ENCODE measurements at places on chromosomes 4 and X. TPM values are rescaled to one million over a fixed set of nuclear protein-coding genes. Genes with fewer than 3 reads are reported as not detected.

DNA sequence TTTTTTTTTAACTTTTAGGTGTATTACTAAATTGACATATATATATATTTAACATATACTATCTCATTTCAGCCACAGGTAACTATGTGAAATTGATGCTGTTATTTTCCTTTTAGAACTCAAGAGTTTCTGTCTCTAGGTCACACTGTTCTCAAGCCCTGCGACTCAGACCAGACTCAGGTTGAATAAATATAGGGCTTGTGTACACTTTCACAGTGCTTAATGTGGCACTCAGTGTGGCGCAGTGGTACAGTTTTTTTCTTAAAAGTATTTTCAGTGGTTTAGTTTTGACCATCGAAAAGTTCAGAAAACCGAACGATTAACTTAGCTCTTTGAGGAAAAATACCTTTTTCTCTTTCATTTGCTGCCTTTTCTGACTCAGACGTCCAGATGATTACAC, 24.7 kb downstream of the PACRGL start:
- peaks cover 30% of the 10 kb centered on the region for H3K36me3 ChIP-seq
- no peak overlapping the region for H3K4me3 ChIP-seq
- H3K27me3 ChIP-seq = no peaks in the 10 kb centered on the region
- no peak overlapping the region for H3K27ac ChIP-seq
- H3K4me1 ChIP-seq = no peaks in the 10 kb centered on the region
- DNase-seq = no peak

DNA sequence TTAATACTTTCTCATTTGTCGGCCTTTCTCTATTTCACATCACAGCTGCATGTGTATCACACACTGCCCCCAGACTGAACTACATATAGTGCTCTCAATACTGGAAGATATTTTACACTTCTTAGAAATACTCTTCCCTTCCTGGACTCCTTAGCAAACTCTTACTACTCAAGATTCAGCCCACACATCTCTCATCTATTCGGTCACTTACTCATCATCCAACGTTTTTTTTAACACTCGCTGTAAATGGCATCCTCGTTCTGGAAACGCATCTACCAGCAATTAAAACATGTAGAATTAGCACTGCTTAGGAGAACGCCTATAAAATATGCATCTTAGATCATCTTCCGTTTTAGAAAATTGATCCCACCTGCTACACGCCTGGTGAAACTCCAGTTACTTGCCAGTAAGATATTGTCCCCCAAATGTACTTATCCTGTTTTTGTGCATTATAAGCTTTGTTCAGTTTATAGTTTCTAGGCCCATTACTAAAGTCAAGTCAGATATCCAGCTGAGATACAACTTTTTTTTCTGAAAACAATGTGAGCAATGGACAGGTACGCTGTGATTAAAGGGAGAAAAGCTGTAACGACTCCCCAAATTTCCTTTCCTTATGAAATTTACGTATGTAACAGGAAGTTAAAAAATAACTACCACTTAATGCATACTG, 1.0 kb downstream of the LRP2BP start:
- peaks cover 2% of the 10 kb centered on the region for H3K36me3 ChIP-seq
- DNase-seq = peak; percentile 11
- peaks cover 35% of the 10 kb centered on the region for H3K4me1 ChIP-seq
- peak overlapping the region; percentile 88 for H3K4me3 ChIP-seq
- peak overlapping the region; percentile 99 for H3K27ac ChIP-seq

DNA sequence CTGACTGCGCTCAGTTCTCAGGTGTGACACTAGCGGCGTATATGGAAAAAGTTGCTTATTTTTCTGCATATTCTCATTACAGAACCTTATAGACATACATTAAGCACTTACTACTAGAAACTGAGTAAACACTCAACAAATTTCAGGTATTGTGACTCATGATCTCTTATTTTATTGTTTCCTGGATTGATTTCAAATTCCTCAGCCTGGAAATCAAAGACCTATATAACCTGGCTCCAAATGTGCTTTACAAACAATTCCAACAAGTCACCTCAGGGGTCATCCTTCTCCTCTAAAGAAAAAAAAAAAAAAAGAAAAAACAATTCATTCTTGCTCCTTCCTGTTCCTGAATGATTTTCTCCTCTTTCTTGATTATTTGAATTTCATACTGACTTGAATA, 152.3 kb downstream of the ADAM29 start:
- no peak overlapping the region for H3K4me3 ChIP-seq
- no peaks in the 10 kb centered on the region for H3K4me1 ChIP-seq
- H3K27me3 ChIP-seq = no peaks in the 10 kb centered on the region
- H3K36me3 ChIP-seq = no peaks in the 10 kb centered on the region
- no peak overlapping the region for H3K27ac ChIP-seq

DNA sequence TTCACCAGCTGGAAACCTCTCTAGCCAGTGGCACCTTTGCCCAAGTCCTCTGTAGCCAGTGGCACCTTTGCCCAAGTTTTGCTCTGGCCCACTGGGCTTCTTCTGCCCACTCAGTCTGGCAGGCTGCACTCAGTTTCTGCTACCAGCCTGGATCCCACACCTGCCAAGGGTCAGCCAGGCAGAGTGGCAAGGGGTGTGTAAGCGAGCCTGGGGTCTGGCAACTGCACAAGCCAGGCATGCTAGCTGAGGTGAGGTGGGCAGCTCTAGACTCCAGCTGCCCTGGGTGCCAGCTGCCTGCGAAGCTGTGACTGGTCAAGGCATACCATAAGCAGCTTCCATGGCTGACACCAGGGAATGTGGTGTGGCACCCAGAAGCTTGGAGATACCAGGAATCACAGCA, 233.1 kb upstream of the DKK2 start:
- H3K4me3 ChIP-seq = no peak overlapping the region
- no peaks in the 10 kb centered on the region for H3K36me3 ChIP-seq
- H3K4me1 ChIP-seq = no peaks in the 10 kb centered on the region

GRCh38 chr4:173910891-173911290, 372.6 kb downstream of the FBXO8 start:
- no peaks in the 10 kb centered on the region for H3K36me3 ChIP-seq
- H3K4me3 ChIP-seq = no peak overlapping the region
- no peaks in the 10 kb centered on the region for H3K27me3 ChIP-seq
- H3K27ac ChIP-seq = no peak overlapping the region
- no peak for DNase-seq
- H3K4me1 ChIP-seq = no peaks in the 10 kb centered on the region

DNA sequence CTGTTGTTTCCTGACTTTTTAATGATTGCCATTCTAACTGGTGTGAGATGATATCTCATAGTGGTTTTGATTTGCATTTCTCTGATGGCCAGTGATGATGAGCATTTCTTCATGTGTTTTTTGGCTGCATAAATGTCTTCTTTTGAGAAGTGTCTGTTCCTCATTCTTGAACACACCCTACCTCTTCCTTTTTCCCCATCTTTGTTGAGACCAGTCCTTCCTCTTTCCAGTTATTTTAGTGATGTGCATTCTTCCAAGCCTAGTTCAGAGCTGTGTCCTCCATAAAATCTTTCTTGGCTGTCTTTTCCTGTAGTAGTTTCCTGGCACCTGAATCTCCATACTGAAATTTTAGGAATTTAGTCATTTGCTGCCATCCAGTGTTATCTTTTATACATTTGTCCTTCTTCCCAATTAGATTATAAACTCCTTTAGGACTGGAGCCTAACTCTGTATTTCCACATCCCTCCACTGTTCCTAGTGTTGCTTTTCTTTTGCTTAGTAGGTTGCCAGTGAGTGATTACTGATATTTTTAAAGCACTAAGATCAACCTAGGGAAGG, 11.4 kb downstream of the FHIP1A start:
- no peaks in the 10 kb centered on the region for H3K36me3 ChIP-seq
- no peak for DNase-seq
- H3K27ac ChIP-seq = no peak overlapping the region
- H3K27me3 ChIP-seq = peaks cover 17% of the 10 kb centered on the region
- H3K4me1 ChIP-seq = no peaks in the 10 kb centered on the region
- H3K4me3 ChIP-seq = no peak overlapping the region

- no peaks in the 10 kb centered on the region for H3K36me3 ChIP-seq
- H3K27me3 ChIP-seq = no peaks in the 10 kb centered on the region
Measured at GRCh38 chr4:40572692-40573310, 56.9 kb downstream of the RBM47 start.

DNA sequence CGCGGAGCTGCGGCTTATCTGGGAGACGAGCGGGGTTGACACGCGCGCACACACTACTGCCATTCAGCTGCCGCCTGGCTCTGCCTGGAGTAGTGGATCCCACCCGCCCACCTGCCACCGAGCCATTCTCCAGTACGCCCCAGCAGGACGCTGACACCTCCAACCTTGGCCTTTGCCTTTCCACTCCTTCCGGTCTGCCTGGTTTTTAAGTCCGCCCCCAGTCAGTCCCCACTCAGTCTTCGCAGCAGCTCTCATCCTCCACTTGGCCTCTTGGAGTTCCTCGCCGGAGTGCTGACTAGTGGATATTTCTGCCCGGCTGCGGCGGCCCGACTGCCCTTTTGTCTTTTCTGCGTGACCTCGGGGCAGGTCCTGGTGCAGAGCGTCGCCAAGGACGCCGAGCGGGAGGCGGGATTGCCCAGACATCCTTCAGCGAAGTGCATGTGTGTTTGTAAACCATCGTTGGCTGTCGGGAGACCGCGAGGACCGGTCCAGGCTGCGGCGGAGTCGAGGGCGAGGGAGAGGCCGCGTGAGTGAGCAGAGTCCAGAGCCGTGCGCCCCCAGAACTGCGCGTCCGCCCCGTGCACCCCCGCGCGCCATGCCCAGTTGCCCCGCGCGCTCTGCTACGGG, 1.1 kb downstream of the SLIT2 start:
- no peak overlapping the region for H3K27ac ChIP-seq
- peaks cover 8% of the 10 kb centered on the region for H3K36me3 ChIP-seq
- DNase-seq = no peak

GRCh38 chrX:45472968-45473367, 272.3 kb upstream of the DIPK2B start:
- DNase-seq = no peak
- no peaks in the 10 kb centered on the region for H3K4me1 ChIP-seq
- no peak overlapping the region for H3K4me3 ChIP-seq
- H3K36me3 ChIP-seq = peaks cover 1% of the 10 kb centered on the region
- peaks cover 41% of the 10 kb centered on the region for H3K27me3 ChIP-seq

- peaks cover 28% of the 10 kb centered on the region for H3K4me1 ChIP-seq
- no peak for DNase-seq
- H3K4me3 ChIP-seq = no peak overlapping the region
- H3K27ac ChIP-seq = no peak overlapping the region
- H3K27me3 ChIP-seq = peaks cover 24% of the 10 kb centered on the region
Measured at GRCh38 chrX:120755066-120755846, 120.4 kb downstream of the CT47B1 start.

GRCh38 chr4:161160718-161161117, 1003.1 kb downstream of the FSTL5 start:
- H3K4me3 ChIP-seq = no peak overlapping the region
- DNase-seq = no peak
- H3K4me1 ChIP-seq = no peaks in the 10 kb centered on the region
- no peaks in the 10 kb centered on the region for H3K27me3 ChIP-seq
- H3K27ac ChIP-seq = no peak overlapping the region
- H3K36me3 ChIP-seq = no peaks in the 10 kb centered on the region

- no peaks in the 10 kb centered on the region for H3K36me3 ChIP-seq
- no peak for DNase-seq
- H3K4me1 ChIP-seq = peaks cover 21% of the 10 kb centered on the region
Measured at GRCh38 chrX:71671938-71672337, 4.6 kb downstream of the LOC101059915 start.

- DNase-seq = no peak
- no peak overlapping the region for H3K27ac ChIP-seq
- no peak overlapping the region for H3K4me3 ChIP-seq
- no peaks in the 10 kb centered on the region for H3K27me3 ChIP-seq
- H3K4me1 ChIP-seq = peaks cover 9% of the 10 kb centered on the region
Measured at GRCh38 chr4:76206222-76206942, 7.2 kb downstream of the SCARB2 start.

GRCh38 chrX:40411340-40412111, 169.2 kb upstream of the ATP6AP2 start:
- no peaks in the 10 kb centered on the region for H3K4me1 ChIP-seq
- no peak for DNase-seq
- no peak overlapping the region for H3K27ac ChIP-seq

DNA sequence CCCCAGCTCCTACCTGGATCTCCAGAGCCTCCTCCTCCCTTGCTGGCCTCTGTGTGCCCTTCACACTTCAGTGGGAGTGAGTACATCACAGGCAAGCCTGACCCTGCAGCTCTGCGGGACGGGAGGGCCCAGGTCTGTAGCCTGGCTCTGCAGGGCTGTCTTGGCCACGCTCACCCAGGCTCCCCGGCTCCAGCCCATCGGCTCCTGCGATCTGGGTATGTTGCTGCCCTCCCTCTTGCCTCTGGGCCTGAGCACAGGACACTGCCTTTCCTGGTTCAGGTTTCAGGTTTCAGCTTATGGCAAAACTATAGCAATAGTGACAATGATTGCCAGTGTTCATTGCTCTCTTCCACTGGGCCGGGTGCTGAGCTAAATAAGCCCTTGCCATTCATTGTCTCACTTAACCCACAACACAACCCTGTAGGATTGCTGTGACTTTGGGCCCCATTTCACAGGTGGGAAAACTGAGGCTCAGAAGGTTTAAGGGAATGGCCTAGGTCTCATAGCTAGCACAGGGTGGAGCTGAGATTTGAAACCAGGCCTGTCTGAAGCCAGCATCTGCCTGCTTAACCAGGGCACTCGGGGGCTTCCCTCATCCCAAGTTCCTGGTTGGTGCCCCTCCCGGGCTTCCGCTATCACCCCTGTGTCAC, 44.6 kb upstream of the SORCS2 start:
- no peak overlapping the region for H3K4me3 ChIP-seq
- peaks cover 1% of the 10 kb centered on the region for H3K27me3 ChIP-seq
- no peak for DNase-seq
- H3K4me1 ChIP-seq = no peaks in the 10 kb centered on the region
- no peaks in the 10 kb centered on the region for H3K36me3 ChIP-seq
- no peak overlapping the region for H3K27ac ChIP-seq

DNA sequence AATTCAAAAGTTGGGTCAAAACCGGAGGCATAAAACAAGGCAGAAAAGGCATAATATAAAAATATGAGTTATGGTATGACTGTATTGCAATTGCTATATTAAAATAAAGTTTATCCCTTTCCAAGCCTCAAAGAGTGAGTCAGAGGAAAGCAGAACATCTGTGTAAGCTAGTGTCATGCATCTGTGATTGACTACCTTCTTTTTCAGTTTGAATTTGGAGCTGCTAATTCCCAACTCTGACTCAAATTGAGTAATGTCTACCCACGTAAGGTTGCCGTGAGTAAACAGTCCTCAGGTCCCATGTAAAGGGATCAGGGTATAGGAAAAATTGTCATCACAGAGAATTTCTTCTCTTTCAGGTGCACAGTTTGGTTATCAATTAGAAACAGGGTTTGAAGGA, 6.5 kb upstream of the SLITRK4 start:
- no peaks in the 10 kb centered on the region for H3K27me3 ChIP-seq
- H3K4me3 ChIP-seq = no peak overlapping the region
- no peak for DNase-seq
- H3K27ac ChIP-seq = no peak overlapping the region
- H3K36me3 ChIP-seq = no peaks in the 10 kb centered on the region

- H3K4me3 ChIP-seq = no peak overlapping the region
- no peak for DNase-seq
- no peaks in the 10 kb centered on the region for H3K27me3 ChIP-seq
- no peak overlapping the region for H3K27ac ChIP-seq
Measured at GRCh38 chr4:22315628-22316027, 200.2 kb downstream of the ADGRA3 start.

Gene DCAF8L2
- total RNA-seq = not detected

Gene IQCM
- not detected for total RNA-seq

Gene PTPN13
- total RNA-seq = 2.4 TPM

Gene DMP1
- not detected for total RNA-seq

Gene CCDC110
- total RNA-seq = 0.19 TPM

Gene UGT2B15
- total RNA-seq = not detected

Gene GAR1
- total RNA-seq = 23.8 TPM

Gene NEIL3
- 26.4 TPM for total RNA-seq

Gene BEND4
- 0.53 TPM for total RNA-seq

Gene MUC7
- not detected for total RNA-seq

Gene TRIM61
- total RNA-seq = 1.2 TPM

Gene GAGE1
- total RNA-seq = not detected

Gene S100G
- not detected for total RNA-seq

Measured in activated T-cell treated with anti-CD3 and anti-CD28 coated beads, Interleukin-2, amount 50 U/mL, for 72 hours (primary cell).